ENCODE measurements at places on chromosomes 1 and 21.

GRCh38 chr1:74703386-74704182 is 29.3 kb downstream of the CRYZ start:
- no peak for DNase-seq

- DNase-seq: no peak
Measured at GRCh38 chr1:204464187-204464631, 30.4 kb downstream of the PIK3C2B start.

- DNase-seq: no peak
Measured at GRCh38 chr1:31754397-31754796, 9.7 kb downstream of the ADGRB2 start.

GRCh38 chr1:210117198-210117597 is 115.4 kb upstream of the SERTAD4 start:
- DNase-seq: no peak

GRCh38 chr1:3042481-3042880 is 21.2 kb downstream of the ACTRT2 start:
- DNase-seq: no peak

DNA sequence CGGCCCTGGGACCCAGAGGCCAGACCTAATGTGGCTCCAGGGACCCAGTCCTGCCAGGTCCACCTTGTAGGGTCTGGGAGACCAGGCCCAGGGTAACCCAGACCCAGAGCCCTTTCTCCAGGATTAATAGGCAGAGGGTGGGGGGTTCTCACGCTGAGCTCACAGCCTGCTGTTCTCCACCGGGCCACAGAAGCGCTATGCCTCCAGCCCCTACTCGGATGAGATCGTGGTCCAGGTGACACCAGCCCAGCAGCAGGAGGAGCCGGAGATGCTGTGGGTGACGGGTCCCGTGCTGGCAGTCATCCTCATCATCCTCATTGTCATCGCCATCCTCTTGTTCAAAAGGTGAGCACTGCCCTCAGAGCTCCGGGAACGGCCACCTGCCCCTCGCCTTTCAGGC is 43.3 kb upstream of the KDM4A start:
- DNase-seq: no peak

GRCh38 chr1:96730574-96731298 is 9.2 kb downstream of the PTBP2 start:
- DNase-seq: no peak

GRCh38 chr1:87940421-87940820 is 611.7 kb downstream of the LMO4 start:
- DNase-seq: no peak

GRCh38 chr1:201552941-201553351 is 14.0 kb downstream of the NAV1 start:
- DNase-seq: no peak
